ENCODE measurements at places on chromosomes 3 and 15.

DNA sequence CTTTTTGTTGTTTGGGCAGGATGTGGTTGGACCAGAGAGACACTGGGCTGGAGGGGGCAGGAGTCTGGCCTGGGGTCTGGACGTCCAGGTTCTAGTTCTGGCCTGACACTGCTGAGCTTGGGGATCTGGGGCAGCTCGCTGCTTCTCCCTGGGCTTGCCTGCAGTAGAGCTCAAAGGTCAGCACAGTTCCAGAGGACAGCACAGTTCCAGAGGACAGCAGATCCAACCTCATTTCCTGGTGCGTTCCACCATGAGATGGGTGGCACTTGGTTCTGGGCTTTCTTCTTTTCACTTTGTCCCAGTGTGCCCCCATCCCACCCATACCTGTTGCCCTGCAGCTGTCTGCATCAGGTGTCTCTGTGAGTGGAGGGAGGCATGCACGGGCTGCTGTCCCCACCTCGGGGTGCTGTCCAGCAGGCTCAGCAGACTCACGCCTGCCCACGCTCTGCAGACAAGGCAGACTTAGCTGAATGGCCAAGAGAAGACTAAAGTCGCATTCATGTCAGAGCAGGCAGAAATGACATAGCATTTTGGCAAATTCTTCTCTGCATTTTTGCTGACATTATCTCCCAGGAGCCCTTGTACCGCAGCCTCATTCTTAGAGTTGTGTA lies 16.7 kb downstream of the CACNA2D3 start:
- DNase-seq = no peak

GRCh38 chr15:51251556-51251955 lies 86.8 kb downstream of the CYP19A1 start:
- DNase-seq = no peak

DNA sequence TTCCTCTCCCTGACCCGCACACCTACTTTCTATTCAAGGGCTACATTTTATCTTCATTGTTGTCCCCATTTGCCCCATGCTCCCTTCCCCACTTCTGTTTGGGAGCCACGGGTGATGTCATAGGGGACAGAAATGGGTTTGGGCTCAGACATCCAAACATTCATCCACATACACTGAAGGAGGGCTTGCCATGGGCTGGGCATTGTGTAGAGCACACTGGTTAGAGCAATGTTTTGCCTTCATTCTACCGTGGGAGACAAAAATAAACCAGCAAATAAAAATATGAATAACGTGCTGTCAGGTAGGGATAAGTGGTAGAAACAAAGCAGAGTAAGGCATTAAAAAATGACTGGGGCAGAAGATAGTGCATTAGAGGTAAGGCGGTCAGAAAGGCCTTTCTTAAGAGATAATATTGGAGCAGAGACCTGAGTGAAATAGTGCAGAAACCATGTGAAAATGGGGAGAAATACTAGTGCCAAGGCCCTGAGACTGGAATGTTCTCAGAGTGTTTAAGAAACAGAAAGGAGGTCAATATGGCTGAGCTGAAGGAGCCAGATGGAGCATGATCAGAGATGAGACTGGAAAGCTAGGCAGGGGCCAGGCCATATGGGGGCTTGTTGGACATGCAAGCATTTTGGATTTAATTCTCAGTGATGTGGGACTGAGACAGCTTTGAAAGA lies 40.9 kb upstream of the CLSTN2 start:
- DNase-seq = no peak

DNA sequence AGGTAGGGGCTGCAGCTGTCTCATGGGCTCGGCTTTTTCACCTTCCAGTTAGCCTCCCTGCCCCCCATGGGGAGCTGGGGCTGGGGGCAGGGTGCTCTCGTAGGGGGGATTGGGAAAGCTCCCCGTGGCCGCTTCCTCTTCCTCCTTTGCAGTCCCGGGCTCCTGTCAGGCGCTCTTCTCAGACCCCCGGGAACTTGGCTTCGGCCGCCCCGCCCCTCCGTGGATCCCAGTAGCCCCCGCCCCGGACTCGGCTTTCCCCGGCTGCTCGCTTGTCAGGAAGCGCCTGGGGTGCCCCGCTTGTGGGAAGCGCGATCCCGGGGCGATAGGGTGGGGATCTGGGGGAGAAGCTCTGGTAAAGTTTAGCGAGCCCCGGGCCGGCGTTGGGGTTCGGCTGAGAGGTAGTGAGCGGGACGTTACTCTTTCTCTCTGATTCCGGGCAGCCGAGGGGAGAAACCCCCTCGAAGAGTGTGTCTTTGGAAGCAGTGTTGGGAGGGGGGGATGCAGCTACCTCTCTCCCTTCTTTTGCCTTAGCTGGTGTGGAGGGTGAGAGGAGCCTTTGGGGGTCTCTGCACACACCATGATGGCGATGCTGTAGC lies 611 bp downstream of the PIAS1 start:
- no peak for DNase-seq

- no peak for DNase-seq
These were observed 517.7 kb downstream of the MAGI1 start for GRCh38 chr3:65521032-65521431.

- no peak for DNase-seq
These were observed 5.3 kb downstream of the PLA2G4F start for GRCh38 chr15:42151141-42151561.

GRCh38 chr3:179765396-179765795 lies 112.6 kb downstream of the USP13 start:
- no peak for DNase-seq

- DNase-seq = no peak
These were observed 31.1 kb downstream of the SLC28A1 start for GRCh38 chr15:84915606-84915958.

- DNase-seq = no peak
These were observed 120.1 kb downstream of the SEC22A start for GRCh38 chr3:123321806-123322205.

- no peak for DNase-seq
These were observed 127.4 kb upstream of the ABHD17C start for GRCh38 chr15:80567721-80568157.

Measured in stimulated activated CD8-positive, alpha-beta memory T cell treated with anti-CD3 and anti-CD28 coated beads, Interleukin-2, amount 100 ng/mL, for 1 hour (primary cell).